Non-pigmented ciliary epithelial cell (primary cell): ENCODE measurements at places on chromosomes 5 and 9.

DNA sequence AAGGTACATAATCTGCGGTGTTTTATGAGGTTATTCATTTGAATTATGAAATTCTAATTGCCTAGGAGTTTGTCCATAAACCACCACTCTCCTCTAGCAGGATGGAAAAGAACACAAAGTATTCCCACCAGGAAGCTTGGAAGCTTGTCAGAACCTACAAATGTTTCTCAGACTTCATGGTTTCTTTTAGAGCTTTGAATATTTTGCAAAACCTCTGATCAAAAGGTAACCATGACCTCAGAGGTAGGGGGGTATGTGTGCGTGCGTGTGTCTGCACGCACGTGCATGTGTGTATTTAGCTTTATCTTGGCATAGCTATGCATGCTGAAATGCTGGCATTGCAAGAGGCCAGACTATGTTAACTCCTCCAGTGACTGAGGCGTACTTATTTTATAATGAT is 847.0 kb downstream of the TLE1 start:
- no peak for DNase-seq

DNA sequence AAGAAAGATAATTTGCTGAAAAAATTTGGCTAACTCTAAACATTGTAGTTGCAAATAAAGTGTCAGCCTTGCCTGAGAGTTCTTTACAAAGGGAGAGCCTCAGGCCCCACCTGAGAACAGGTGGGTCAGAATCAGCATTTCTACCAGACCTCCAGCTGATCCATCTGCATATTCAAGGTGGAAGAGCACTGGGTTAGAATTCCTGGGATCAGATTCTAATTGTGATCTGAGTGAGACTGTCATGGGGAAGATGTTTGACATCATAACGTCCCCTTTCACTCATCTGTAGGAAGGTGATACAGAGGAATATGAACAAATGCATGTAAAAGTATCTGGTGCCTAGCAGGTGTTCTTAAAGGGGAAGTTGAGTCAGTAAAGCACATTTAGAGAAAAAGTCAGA is 54.6 kb downstream of the FBXL7 start:
- no peak for DNase-seq

GRCh38 chr9:71755230-71755629 is 13.1 kb downstream of the CEMIP2 start:
- no peak for DNase-seq

GRCh38 chr5:123422433-123423277 is 548 bp downstream of the CEP120 start:
- no peak for DNase-seq

DNA sequence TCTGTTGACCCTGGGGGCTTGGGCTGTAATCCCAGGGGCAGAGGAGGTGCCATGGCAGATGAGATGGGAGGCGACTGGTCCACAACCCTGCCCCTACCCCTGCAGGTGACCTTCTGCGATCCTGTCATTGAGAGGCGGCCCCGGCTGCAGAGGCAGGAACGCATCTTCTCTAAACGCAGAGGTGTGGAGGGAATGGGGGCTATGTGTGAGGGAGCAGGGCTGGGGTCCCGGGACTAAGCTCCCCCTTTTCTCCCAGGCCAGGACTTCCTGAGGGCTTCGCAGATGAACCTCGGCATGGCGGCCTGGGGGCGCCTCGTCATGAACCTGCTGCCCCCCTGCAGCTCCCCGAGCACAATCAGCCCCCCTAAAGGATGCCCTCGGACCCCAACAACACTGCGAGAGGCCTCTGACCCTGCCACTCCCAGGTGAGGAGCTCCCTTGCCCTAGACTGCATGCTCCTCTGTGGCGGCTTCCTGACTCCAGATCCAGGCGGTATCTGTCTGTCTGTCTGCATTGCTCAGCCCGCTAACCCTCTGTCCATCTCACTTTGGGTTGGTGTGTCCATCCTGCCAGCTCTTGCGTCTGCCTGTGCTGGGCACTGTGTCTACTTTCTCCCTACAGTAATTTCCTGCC is 9.9 kb downstream of the ZDHHC12 start:
- no peak for DNase-seq

DNA sequence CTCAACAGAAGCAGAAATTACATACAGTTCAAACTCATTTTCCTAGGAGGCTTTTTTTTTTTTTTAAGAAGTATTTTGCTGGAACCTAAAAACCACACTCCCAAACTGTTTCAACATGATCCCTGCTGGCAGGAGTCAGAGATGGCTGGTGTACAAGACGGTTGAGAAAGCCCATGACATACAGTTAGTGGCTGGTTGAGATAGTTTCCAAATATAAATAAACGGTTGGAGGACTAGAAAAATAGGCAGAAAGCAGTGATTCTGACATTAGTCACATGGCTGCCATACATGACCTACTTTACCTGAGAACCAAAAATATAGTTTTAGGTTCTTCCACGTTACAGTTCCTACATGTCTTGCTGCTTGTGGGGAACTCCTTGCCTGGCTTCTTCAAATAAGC is 31.7 kb upstream of the BASP1 start:
- peak; percentile 75 for DNase-seq

DNA sequence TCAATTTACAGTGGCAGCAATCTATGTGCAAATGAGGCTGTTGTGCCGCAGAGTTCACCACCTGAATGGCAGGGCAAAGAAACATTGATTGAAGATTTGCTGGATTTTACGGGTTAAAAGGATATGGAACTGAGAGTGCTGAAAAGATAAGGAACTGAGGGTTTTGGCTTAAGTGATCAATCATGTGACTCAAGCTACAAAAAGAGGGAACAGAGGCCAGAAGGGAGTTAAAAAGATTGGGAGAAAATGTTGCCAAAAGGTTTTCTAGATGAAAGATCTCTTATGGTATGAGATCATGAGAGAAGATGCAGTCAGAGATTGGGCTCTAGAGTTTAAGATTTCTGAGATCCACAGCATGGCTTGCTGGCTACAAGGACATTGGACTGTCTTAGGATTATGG is 7.9 kb upstream of the RIMOC1 start:
- no peak for DNase-seq

GRCh38 chr9:14315875-14316601 is 2.1 kb upstream of the NFIB start:
- DNase-seq, result no peak

DNA sequence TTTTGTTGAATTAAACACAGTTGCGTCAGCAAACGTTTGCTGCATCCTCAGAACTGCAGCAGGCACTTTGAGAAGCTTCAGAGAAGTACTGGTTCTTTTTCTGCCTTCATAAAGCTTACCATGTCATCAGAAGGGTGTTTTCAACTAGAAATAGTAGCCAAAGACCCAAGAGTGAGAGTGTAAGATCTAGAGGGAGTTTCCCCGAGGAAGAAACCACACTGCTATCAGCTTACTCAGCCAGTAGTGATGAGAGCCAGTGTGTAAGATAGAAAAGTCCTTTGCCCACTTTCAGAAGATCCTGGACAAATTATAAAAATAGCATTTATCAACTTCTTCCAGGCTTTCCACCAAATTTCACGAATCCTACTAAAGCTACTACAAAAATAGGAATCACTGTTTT is 154.5 kb downstream of the PAPPA start:
- DNase-seq, result no peak

DNA sequence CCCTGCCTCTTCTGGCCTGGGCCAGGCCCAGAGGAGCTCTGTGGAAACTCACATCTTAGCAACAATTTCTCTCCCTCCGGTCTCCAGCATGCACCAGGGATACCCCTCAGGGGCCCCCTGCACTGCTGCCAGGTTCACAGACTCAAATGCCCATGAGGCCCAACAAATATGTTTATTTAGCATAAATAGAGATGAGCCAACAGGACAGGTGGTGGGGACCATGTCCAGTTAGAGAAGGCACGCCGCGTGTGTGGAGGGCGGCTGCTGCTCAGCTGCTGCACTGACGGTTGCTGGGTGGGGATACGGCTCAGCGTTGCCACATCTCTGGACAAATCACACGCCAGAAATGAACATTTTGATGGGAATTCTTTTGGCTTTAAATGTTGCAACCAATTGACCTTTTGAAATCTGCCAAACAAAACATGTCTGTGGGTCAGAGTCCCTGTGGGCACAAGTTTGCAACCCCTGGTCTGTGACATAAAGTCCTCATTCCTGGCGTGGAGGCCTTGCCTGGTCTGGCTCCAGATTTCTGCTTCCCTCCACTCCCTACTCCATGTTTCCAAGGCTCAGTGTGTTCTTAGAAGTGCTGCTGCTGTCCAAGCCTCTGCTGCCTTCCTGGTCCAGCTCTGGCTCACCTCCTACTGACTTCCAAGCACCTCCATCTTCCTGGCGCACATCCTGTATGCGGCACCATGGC is 88.9 kb downstream of the AMBP start:
- DNase-seq, result no peak

- DNase-seq, result no peak
Observed at GRCh38 chr5:177496727-177497291, 595 bp downstream of the PDLIM7 start.

DNA sequence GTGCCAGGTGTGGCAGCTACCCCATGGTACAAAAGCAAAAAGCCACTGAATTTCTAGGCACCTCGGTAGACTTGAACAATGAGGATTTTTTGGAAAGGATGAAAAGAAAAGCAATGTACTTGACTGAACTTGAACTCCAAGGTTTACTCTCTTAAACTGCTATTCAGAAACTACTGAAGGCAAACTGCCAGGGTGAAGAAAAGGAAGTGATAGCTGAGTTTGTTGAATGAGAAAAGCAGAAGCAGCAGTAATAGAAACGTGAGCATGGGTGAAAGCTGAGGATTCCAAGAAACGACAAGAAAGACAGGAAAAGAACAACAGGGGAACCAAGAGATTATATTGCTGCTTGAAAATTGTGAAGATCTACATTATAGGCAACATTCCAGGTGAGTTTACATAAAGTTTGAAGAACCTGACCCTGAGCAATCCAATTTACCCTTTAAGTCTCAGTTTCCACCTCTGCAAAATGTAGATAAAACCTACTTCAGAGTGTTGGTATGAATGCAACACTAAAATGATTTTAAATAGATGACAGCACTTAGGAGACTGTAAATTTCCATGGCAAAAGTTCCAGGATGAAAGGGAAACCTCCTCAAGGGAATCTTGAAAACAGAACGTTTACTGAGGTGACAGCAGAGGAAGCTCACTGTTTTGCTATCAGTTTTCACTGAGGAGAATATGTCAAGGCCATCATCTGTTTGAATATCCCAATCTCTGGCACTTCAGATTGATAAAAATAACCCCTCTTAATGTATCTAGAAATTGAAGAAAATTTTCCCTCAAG is 245.8 kb downstream of the SPATA31D1 start:
- no peak for DNase-seq

- DNase-seq, result no peak
Observed at GRCh38 chr9:105500108-105500766, 52.4 kb downstream of the FSD1L start.

DNA sequence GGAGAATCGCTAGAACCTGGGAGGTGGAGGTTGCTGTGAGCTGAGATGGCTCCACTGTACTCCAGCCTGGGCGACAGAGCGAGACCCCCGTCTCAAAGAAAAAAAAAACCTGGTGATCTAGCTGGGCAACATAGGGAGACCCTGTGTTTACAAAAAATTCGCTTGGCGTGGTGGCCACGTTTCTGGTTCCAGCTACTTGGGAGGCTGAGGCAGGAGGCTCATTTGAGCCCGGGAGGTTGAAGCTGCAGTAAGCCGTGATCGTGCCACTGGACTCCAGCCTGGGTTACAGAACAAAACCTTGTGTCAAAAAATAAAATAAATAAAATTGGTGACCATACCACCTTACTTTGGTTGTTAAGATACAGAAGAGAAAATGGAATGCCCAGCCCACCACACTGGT is 1.8 kb upstream of the HNRNPAB start:
- no peak for DNase-seq

- no peak for DNase-seq
Observed at GRCh38 chr5:112929336-112930081, 7.5 kb upstream of the REEP5 start.

DNA sequence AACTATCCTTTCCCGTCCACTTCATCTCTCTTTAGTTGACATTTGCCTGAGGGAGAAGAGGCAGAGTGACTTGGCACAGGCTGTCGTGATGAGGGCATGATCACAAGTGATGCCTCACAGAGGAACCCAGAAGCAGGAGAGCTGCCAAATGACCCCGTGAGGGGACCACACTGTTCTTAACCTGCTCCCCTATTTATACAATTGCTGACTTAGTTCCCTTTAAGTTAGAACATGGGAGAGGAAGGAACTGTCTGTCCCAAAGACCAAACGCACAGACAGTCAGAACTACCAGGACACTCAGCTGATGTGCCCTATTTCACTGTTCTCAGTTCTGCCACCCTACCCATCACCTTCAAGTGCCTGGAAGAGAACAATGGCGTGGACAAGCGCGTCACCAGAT is 73.7 kb downstream of the SLC1A3 start:
- no peak for DNase-seq

- no peak for DNase-seq
Observed at GRCh38 chr9:70475211-70475610, 60.8 kb upstream of the KLF9 start.

- no peak for DNase-seq
Observed at GRCh38 chr5:167296066-167296465, 995.4 kb upstream of the WWC1 start.

DNA sequence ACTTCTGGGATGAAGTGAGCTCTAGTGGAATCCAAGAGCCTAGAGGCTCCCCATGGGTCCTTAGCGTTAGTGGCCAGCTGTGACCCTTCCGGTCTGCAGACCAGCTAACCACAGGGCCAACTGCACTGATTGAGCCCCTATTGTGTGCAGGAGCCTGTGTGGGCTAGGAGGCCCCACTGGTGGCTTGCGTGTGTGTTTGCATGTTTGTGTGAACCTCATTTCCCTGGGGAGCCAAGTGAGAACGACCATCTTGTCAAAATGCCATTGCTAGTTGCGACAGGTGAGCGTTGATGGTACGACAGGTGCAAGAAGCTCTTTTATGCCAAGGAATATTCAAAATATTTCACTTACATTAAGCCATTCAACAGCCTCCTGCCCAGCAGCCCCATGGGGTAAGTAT is 44.1 kb upstream of the ANKRD33B start:
- no peak for DNase-seq

- DNase-seq, result no peak
Observed at GRCh38 chr5:101080462-101081240, 177.6 kb upstream of the ST8SIA4 start.

GRCh38 chr5:76546497-76547102 is 76.6 kb downstream of the F2RL2 start:
- DNase-seq, result no peak

DNA sequence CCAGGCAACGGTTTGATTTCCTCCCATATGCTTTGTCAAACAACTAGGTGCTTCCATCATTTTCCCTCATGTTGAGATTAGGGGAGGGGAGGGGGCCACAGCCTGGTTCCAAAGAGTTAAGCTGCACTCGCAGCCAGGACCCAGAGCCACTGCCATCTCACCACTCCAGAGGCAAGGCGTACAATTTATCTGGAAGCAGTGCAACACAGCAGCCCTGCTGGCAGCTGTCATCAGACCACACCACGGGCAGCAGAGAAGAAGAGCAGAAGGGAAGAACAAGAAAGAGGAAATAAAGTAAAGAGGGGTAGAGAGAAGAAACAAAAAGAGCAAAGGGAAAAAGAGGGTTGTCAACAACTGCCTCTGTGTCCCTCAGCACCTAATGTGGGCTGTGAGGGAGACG is 38.9 kb downstream of the MED27 start:
- DNase-seq, result no peak

GRCh38 chr5:63011158-63011557 is 432.5 kb downstream of the LRRC70 start:
- DNase-seq, result no peak
